ENCODE measurements at places on chromosomes 3 and 15. TPM values are rescaled to one million over a fixed set of nuclear protein-coding genes. Genes with fewer than 3 reads are reported as not detected.

Gene RTP3
- not detected for total RNA-seq

Gene PARL
- 102 TPM for total RNA-seq

Gene WDR5B
- total RNA-seq = 8.0 TPM

Gene ARHGEF26
- total RNA-seq = 2.0 TPM

Gene NEK10
- total RNA-seq = 27.1 TPM

Gene PCSK6
- 0.81 TPM for total RNA-seq

Gene FAM107A
- 0.54 TPM for total RNA-seq

Gene GOLGA6L22
- total RNA-seq = not detected

Gene GOLGA6L9
- 1.2 TPM for total RNA-seq

Gene DNAH12
- total RNA-seq = 0.09 TPM

Gene PCCB
- total RNA-seq = 131 TPM

Gene RNF13
- 52.7 TPM for total RNA-seq

Gene MINAR1
- 0.98 TPM for total RNA-seq

Gene MEIS2
- total RNA-seq = 84.0 TPM

Gene CISH
- total RNA-seq = 1.4 TPM

Gene DOCK3
- total RNA-seq = 0.36 TPM

Gene EPHB1
- 1.2 TPM for total RNA-seq

Gene CDC25A
- total RNA-seq = 0.90 TPM

Gene LEO1
- 21.3 TPM for total RNA-seq

Gene FAM174B
- 5.5 TPM for total RNA-seq

Gene CCR1
- 0.90 TPM for total RNA-seq

Gene TMCO5A
- 0.49 TPM for total RNA-seq

Gene CNTN4
- total RNA-seq = 0.09 TPM

Gene TMED3
- 45.1 TPM for total RNA-seq

Gene ATP13A5
- total RNA-seq = not detected

All from fibroblast of the aortic adventitia (primary cell).